Hindlimb muscle (tissue), 1 donor: ENCODE measurements at places on chromosomes 3 and 15. TPM values are rescaled to one million over a fixed set of nuclear protein-coding genes. Genes with fewer than 3 reads are reported as not detected.

- DNase-seq, result no peak
Observed at GRCh38 chr3:194348354-194348753, 2.8 kb downstream of the CPN2 start.

The ALS2CL gene
- polyA plus RNA-seq, result 6.3 TPM

The NR2E3 gene
- polyA plus RNA-seq, result 9.0 TPM

DNA sequence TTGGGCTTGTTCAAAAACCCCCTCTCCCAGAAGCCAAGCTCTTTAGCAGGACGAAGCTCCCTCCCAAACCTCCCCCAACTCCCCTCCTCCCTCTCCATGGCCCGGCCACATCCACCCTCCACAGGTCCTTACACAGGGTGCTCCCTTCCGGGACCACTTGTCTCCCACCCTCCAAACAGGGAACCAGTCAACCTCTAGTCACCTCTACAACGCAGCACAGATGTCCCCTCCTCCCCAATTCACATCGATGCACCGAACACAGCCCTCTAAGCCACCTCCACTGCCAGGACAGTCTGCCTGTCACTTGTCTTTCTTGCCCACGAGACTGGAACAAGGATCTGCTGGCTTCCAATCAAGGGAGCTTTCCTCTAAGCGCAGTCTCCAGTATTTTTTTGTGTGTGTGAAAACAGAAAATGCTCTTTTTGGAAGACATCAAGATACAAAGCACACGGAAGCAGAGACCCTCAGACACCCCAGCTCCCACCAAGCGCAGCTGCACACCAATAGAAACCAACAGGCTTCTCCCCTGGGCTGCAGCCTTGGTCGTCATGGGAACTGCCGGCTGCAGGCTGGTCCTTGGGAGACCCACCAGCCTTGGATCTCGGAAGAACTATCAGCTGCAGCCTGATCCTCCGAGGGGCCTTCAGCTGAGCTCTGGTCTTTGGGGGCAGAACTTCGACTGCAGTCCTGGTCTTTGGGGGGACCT is 26.5 kb downstream of the IQSEC1 start:
- no peak for DNase-seq

DNA sequence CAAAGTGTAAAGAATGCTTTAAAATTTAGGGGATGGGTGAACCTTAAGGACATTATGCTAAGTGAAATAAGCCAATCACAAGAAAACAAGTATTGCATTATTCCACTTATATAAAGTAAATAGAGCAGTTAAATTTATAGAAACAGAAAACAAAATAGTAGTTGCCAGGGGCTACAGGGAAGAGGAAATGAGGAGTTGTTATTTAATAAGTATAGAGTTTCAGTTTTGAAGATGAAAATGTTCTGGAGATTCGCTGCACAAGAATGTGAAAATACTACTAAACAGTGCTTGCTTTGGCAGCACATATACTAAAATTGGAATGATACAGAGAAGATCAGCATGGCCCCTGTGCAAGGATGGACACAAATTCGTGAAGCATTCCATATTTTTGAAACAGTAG is 32.0 kb downstream of the DNAH12 start:
- DNase-seq, result no peak

The C3orf80 gene
- polyA plus RNA-seq, result not detected

- no peak for DNase-seq
Observed at GRCh38 chr15:67152429-67152828, 87.0 kb downstream of the SMAD3 start.

DNA sequence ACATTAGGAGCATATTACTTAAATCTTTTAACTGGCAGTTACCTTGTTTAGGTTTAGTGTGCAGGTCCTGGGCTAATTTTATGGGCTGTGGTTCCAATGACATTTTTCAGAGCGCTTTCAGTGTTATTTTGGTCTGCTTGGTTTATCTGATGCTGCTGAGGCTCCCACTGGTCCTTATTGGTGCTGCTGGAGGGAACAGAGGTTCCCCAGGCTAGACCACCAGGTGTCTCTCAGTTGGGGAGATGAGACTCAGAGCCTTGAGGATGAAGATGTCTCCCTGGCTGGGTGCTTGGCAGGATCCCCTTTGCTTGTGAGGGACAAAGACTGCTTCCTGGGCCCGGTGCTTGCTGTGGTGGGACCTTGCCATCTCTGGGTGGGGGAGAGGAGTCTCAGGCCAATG is 28.3 kb upstream of the TASOR start:
- DNase-seq, result no peak

The CPB1 gene
- 0.90 TPM for polyA plus RNA-seq

- DNase-seq, result no peak
Observed at GRCh38 chr3:138375447-138375846, 27.1 kb downstream of the MRAS start.

GRCh38 chr15:84604826-84605553 is 4.2 kb downstream of the ZSCAN2 start:
- DNase-seq, result no peak

DNA sequence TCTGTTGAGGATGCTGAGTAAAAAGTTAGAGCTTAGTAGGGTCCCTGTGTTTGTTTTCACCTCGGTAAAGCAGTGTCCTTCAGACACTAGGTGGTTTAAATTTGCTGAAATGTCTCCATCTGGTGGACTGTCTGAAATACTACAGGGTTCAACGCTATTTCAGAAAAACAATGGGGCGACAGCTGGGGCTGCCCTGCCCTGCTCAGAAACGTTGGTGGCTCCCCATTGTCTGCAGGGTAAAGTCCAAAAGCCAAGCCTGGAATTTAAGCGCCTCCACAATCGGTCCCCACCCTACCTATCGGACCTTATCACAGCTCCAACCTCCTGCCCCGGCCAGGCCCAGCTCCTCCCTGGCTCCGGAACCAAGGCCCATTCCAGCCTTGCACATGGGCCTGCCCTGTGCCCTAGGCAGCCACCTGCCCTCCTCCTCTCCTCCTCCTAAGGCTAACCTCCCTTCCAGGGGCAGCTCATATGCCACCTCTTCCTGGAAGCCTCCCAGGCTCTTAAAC is 4.3 kb upstream of the TSEN2 start:
- no peak for DNase-seq

DNA sequence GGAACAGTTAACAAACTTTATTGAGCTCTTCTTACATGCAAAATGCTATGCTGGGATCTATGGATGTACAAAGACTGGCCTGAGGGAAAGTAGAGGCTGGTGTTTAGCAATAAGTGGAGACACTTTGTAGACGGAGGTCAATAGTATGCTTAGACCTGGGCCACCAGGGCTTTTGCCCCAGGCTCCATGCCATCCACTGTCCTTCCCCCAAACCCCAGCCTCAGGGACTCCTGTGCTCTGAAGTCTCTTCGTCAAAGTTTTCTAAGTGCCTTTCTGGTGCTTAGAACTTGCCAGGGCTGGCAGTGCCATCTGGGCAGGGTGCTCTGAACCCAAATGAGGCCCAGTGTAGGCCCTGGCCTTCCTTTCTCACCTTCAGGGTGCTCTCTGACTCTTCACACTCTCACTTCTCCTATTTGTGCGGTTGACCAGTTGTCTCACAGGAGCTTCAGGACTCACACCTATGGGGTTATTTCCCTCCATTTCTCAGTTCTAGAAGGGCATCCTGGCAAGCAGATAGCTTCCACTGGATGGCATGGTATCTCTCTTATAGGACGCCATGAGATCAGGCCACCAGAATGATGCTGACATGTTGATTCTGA is 21.8 kb upstream of the KCNAB1 start:
- DNase-seq, result no peak

The GRAMD1C gene
- polyA plus RNA-seq, result 1.7 TPM

- no peak for DNase-seq
Observed at GRCh38 chr15:42152196-42152920, 4.1 kb downstream of the PLA2G4F start.
